ENCODE measurements at places on chromosomes 3 and 15.

GRCh38 chr15:81407718-81408117 is 33.7 kb upstream of the TMC3 start:
- no peak overlapping the region for H3K4me3 ChIP-seq
- no peaks in the 10 kb centered on the region for H3K27me3 ChIP-seq
- H3K36me3 ChIP-seq = no peaks in the 10 kb centered on the region
- peaks cover 8% of the 10 kb centered on the region for H3K4me1 ChIP-seq
- DNase-seq = no peak

- peak; percentile 26 for DNase-seq
- peak overlapping the region; percentile 55 for H3K4me3 ChIP-seq
- no peaks in the 10 kb centered on the region for H3K27me3 ChIP-seq
- H3K4me1 ChIP-seq = peaks cover 39% of the 10 kb centered on the region
Observed at GRCh38 chr15:24878153-24878552, 76.6 kb upstream of the SNRPN start.

DNA sequence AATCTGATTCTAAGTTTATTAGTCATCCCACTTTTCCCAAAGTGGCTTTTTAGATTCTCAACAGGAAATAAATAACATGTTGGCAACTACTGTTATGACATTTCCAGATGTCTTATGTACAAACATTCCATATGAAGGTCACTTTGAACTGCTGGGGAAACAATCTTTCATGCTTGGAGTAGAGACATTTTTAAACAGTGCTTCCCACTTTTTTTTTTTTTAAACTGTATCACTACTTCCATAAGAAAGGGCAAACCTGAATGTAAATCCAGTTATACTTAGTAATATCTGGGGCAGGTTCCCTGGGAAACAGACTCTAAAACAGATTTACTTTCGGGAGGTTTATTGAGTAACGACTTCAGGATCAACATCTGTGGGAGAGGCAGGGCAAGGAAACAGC is 473.8 kb downstream of the TAFA4 start:
- H3K27me3 ChIP-seq = no peaks in the 10 kb centered on the region
- DNase-seq = no peak
- H3K36me3 ChIP-seq = peaks cover 13% of the 10 kb centered on the region
- no peak overlapping the region for H3K4me3 ChIP-seq

GRCh38 chr3:160129459-160130061 is 95.7 kb upstream of the C3orf80 start:
- no peak overlapping the region for H3K27ac ChIP-seq
- no peak for DNase-seq

GRCh38 chr3:52119099-52119498 is 35.1 kb downstream of the POC1A start:
- H3K27ac ChIP-seq = no peak overlapping the region
- no peaks in the 10 kb centered on the region for H3K4me1 ChIP-seq
- no peaks in the 10 kb centered on the region for H3K27me3 ChIP-seq
- H3K4me3 ChIP-seq = no peak overlapping the region
- H3K36me3 ChIP-seq = peaks cover 36% of the 10 kb centered on the region

DNA sequence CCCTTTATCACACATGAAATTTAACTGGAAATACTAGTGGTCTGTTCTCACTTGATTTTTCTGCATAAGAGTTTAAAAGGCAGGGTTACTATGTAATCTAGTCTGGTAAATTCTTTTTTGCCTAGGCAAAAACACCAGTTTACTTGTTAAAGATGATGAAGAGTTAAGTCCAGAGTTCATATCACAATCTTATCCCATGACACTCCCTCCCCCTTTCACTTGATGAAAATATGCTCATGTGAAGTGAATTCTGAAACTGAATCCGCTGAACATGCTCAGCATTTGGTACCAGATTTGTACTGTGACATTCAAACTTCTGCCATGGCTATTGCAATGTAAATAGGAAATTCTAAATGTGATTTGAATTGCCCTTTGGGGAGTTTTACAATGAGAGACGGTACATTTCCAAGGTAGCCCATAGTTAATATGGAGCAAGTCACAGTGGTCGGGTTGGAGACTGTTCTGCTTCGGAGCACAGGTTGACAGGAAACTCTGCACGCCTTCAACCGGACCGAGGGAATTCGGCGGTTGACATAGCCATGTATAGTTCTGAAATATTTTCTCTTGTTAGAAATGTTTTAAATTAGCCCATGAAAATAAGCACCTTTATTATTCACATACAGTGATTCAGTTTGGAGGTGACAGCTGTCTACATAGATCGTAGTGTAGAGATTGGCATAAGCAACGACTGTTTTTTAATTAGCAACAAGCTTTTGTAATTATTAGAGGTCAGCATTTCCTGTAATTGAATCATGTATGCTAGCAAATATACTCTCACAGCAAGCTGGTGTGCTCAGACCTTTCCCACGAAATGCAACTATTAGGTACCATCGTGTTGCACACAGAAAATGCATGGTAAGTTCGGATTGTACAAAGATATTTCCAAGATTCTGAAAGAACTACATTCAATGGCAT is 768.6 kb upstream of the GOLIM4 start:
- H3K4me1 ChIP-seq = peaks cover 8% of the 10 kb centered on the region
- no peaks in the 10 kb centered on the region for H3K27me3 ChIP-seq
- H3K36me3 ChIP-seq = no peaks in the 10 kb centered on the region
- no peak overlapping the region for H3K27ac ChIP-seq
- no peak overlapping the region for H3K4me3 ChIP-seq

DNA sequence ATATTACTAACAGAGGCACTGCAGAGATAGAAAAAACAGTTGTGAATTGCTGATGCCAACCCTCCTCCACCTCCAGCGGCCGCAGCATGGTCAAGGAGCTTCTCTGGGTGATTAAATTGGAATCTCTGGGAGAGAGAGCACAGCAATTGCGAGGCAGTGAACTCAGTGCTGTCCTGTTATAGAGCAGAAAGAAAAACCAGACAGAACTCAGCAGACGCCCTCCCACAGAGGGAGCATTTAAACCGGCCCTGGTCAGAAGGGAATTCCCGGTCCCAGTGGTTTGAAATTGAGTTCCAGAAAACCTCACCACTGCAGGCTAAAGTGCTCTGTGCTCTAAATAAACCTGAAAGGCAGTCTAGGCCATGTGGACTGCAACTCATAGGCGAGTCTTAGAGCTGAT is 175.4 kb downstream of the SQOR start:
- H3K4me1 ChIP-seq = peaks cover 5% of the 10 kb centered on the region
- no peak overlapping the region for H3K4me3 ChIP-seq
- no peaks in the 10 kb centered on the region for H3K27me3 ChIP-seq
- H3K27ac ChIP-seq = no peak overlapping the region

- no peak overlapping the region for H3K4me3 ChIP-seq
- no peaks in the 10 kb centered on the region for H3K27me3 ChIP-seq
Observed at GRCh38 chr15:62124176-62124972, 40.7 kb downstream of the C2CD4B start.

DNA sequence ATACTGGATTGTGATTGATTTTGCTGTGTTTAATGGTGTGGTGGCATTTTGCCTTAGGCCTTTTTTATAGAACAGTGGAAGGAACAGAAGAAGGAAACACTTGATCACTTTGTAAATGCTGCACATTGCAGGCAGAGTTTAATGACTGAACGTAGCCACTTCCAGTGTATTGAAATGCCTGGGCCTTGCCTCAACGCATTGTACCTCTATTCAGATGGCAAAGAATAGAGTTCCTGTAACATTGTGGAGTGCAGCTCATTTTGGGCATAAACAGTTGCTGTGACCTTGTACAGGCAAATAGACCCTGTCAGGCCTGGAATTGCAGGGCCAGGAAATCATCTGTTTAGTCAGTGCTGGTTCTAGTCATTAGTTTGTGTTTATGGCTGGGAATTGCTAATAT is 225.0 kb downstream of the EPHA3 start:
- H3K4me1 ChIP-seq = peaks cover 58% of the 10 kb centered on the region
- peak overlapping the region; percentile 62 for H3K27ac ChIP-seq
- DNase-seq = no peak
- no peaks in the 10 kb centered on the region for H3K36me3 ChIP-seq
- no peaks in the 10 kb centered on the region for H3K27me3 ChIP-seq
- H3K4me3 ChIP-seq = no peak overlapping the region

GRCh38 chr15:98147415-98147814 is 186.9 kb downstream of the ARRDC4 start:
- H3K36me3 ChIP-seq = peaks cover 4% of the 10 kb centered on the region
- no peak overlapping the region for H3K4me3 ChIP-seq
- H3K4me1 ChIP-seq = peaks cover 34% of the 10 kb centered on the region
- DNase-seq = no peak
- no peak overlapping the region for H3K27ac ChIP-seq

DNA sequence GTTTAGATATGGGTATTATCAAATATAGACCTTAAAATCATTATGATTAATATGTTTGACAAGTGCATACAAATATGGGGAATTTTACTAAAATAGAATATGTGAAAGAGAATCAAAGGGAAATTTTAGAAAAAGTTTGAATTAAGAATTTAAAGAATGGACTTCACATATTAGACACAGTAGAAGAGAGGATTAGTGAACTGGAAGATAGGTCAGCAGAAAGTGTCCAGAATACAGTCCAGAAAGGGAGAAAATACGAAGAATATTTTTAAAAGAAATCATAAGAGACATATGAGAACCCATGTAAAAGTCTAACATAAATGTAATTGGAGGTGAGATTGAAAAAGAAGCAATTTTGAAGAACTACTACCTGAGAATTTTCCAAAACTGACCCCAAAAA is 139.9 kb downstream of the DTWD1 start:
- H3K27me3 ChIP-seq = no peaks in the 10 kb centered on the region
- no peaks in the 10 kb centered on the region for H3K4me1 ChIP-seq
- no peak for DNase-seq
- H3K27ac ChIP-seq = no peak overlapping the region

DNA sequence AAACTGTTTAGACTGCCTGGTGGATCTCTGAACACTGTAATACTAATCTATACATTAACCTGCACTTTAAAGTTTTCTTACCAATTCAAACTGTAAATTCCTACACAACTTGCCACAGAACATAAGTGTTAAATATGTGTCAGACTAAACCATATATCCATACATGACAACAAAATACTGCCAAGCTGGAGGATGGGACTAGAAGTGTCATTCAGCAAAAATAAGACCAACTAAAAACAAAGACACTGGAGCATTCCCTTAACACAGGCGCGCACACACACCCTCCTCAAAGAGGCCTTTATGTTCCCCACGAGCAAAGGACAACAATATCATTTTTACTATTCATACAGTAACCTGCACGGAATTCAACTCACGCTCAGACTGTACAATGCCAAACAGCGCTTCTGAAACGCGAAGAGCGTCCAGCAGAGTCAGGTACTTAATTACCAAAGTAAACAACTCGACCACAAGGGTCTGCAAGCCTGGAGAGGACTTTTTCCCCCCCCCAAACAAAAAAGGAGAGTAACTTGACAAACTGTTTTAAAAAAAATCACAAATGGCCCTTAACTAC is 1.1 kb downstream of the DCUN1D1 start:
- H3K4me1 ChIP-seq = peaks cover 27% of the 10 kb centered on the region
- no peak for DNase-seq
- no peaks in the 10 kb centered on the region for H3K36me3 ChIP-seq
- peak overlapping the region; percentile 94 for H3K4me3 ChIP-seq

DNA sequence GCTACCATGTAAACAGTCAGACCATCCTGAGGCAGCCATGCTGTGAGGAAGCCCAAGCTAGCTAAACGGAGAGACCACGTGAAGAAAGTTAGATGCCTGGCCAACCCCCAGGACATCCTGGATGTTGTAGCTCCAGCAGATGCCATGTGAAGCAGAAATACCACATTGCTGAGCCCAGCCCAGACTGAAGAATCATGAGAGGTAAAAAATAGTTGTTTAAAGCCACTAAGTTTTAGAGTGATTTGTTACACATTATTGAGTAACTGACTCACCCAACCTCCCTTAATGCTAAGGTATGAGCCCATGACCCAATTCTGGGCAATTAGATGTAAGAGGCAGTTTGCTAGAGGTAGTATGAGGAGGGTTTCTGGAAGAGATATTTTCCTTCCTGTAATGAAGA is 200.5 kb downstream of the THRB start:
- no peak overlapping the region for H3K27ac ChIP-seq
- DNase-seq = no peak
- no peaks in the 10 kb centered on the region for H3K27me3 ChIP-seq
- H3K36me3 ChIP-seq = peaks cover 6% of the 10 kb centered on the region
- H3K4me3 ChIP-seq = no peak overlapping the region

DNA sequence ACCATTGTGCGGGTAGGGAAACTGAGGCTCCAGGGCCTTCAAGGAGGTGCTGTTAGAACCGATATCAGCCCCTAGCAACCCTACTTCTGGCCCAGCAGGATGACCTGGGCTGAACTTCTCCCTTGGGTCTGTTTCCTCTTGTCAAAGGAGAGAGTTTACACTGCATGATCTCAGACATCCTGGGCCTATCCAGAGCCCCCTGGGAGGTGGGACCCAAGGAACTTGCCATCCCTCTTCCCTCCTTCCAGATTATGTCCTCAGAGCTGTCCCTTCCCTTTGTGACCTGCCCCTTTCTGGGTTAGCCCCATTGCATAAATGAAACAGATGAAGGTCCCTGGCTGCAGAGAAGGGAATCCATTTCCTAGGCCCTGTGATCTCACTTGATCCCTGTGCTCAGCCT is 12.3 kb upstream of the DNAH1 start:
- H3K27ac ChIP-seq = no peak overlapping the region
- DNase-seq = no peak
- no peak overlapping the region for H3K4me3 ChIP-seq
- H3K36me3 ChIP-seq = no peaks in the 10 kb centered on the region
- H3K4me1 ChIP-seq = peaks cover 12% of the 10 kb centered on the region
- peaks cover 9% of the 10 kb centered on the region for H3K27me3 ChIP-seq

DNA sequence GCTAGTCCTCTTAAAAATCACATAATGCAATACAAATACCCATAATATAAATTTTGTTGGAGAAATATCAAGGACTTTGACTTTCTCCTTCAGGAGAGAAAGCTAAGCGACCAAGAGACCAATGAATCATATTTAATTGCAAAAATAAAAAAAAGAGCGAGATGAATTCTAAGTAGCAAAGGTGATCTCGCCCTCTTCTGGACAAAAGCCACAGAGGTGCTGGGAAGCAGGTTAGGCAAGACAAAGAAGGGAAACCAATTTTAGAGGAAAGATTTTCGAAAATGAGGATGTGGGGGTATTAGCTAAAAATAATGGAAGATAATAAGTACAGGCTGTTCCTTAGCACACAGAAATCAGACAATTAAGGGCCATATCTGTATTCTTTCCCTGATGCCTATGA is 111.4 kb upstream of the PLAAT1 start:
- H3K4me1 ChIP-seq = peaks cover 14% of the 10 kb centered on the region
- H3K4me3 ChIP-seq = no peak overlapping the region
- no peaks in the 10 kb centered on the region for H3K36me3 ChIP-seq

- H3K4me1 ChIP-seq = peaks cover 5% of the 10 kb centered on the region
- no peaks in the 10 kb centered on the region for H3K27me3 ChIP-seq
- no peak overlapping the region for H3K4me3 ChIP-seq
Observed at GRCh38 chr3:112101916-112102315, 15.7 kb downstream of the C3orf52 start.

GRCh38 chr15:81088470-81089013 is 45.5 kb upstream of the CFAP161 start:
- H3K4me3 ChIP-seq = no peak overlapping the region
- peaks cover 2% of the 10 kb centered on the region for H3K4me1 ChIP-seq
- H3K36me3 ChIP-seq = no peaks in the 10 kb centered on the region
- H3K27ac ChIP-seq = no peak overlapping the region

- H3K27ac ChIP-seq = no peak overlapping the region
- DNase-seq = no peak
- H3K27me3 ChIP-seq = peaks cover 4% of the 10 kb centered on the region
Observed at GRCh38 chr3:139088462-139089324, 44.0 kb upstream of the PRR23C start.

GRCh38 chr3:169594402-169594801 is 69.1 kb downstream of the MECOM start:
- no peak overlapping the region for H3K4me3 ChIP-seq
- no peaks in the 10 kb centered on the region for H3K36me3 ChIP-seq
- no peaks in the 10 kb centered on the region for H3K27me3 ChIP-seq
- H3K27ac ChIP-seq = peak overlapping the region; percentile 35
